ENCODE measurements at places on chromosomes 6 and 20. TPM values are rescaled to one million over a fixed set of nuclear protein-coding genes. Genes with fewer than 3 reads are reported as not detected.

DNA sequence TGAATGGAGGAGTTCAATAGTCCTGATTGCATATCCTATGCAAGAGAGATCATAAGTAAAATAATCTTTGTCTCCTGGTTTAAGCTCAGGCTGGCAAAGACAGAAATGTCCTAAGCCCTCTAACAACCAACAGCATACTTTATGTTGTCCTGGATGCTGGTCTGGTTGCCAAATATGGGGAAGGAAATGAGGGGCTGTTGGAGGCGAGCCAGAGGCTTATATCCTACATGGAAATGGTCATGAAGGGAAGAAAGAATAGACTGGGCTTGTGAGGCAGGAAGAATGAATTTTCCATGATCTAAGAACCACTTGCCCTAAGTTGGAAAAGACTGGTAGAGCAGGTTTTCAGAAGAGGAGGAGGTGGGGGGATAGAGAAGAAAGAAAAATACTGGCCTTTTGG lies 237.1 kb downstream of the SMOC2 start:
- DNase-seq: no peak

DNA sequence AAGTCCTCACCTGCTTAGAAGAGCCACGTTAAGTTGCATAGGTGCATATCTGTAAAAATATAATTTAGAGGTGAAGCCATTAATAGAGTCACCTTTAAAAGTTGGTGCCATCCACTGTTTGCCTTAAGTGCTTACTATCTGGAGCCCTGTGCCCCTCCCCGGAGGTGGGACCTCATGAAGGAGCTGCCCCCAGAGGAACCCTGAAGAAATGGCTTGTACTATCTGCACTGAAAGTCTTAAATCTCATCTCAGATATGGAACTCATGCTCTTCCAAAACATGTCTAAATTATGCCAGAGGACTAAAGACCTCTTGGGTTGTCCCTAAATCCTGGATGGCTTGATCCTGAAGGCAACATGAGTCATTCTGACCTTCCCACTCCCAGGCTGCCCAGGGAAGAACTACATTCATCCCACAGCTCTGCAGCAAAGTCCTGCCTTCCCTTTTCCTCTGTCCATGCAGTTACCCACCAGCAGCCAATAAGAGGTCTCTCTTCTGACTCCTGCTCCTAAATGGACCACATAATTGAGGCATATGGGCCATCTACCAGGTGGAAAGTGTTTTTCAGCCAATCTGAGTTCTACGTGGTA lies 85.3 kb downstream of the ASXL1 start:
- peak; percentile 23 for DNase-seq

DNA sequence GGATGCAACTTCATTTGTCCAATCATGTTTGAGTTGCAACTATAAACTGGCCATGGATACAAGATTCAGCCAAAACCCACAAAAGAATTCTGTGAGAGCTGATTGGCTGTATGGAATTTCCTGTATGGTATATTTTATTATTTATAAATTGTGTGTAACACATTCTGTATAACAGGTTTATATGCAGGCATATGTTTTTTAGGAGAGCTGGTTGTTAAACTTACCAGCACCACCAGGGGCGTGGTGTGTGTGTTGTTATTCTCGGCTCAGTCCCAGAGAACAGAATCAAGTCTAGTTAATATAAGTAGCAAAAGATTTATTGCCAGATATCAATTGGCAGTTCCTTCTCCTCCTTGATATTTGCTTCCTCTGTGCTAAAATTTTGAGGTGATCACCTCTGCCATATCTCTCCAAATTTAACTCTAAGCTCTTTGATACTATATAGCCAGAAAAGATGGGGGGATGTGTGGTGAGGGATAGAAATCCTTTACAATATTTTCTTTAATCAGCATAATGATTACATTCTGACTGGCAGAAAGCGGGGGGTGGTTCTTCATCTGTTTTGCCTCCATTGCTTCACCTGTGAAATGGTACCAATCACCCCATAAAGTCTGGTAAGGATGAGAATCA lies 22.9 kb downstream of the CNBD2 start:
- DNase-seq: peak; percentile 33

FAXC gene
- 8.1 TPM for total RNA-seq

GRCh38 chr6:26022132-26022472 lies 59.5 kb downstream of the TRIM38 start:
- DNase-seq: peak; percentile 78

GRCh38 chr6:136365776-136366354 lies 76.2 kb upstream of the BCLAF1 start:
- DNase-seq: no peak

All from renal cortical epithelial cell (primary cell).